MV-4-11 (cell line): ENCODE measurements at places on chromosomes 5 and 9.

GRCh38 chr9:27618066-27618465 is 44.8 kb upstream of the C9orf72 start:
- no peak for DNase-seq

GRCh38 chr9:131672451-131672850 is 67.4 kb downstream of the RAPGEF1 start:
- DNase-seq: no peak

GRCh38 chr5:124748687-124749594 is 2.5 kb upstream of the ZNF608 start:
- peak; percentile 51 for DNase-seq

GRCh38 chr9:108039493-108039892 is 549.9 kb upstream of the KLF4 start:
- no peak for DNase-seq

DNA sequence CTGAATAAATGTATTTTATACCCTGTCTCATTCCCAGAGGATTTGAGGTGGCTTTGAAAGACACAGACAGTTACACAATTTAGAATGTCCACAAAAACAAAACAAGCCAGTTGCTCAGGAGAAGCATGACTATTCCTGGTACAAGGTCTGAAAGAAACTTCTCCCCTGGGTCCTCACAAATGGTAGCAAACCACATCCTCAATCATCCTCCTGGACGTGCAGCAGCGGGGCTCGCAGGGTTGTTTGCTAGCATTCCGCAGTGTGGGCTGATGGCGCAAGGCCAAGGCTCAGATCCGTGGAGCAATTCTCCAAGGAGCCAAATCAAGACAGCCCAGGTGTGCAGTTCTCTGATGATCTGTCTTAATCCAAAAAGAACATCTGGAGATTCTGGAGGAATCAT is 210.3 kb downstream of the ACTL7B start:
- peak; percentile 87 for DNase-seq

DNA sequence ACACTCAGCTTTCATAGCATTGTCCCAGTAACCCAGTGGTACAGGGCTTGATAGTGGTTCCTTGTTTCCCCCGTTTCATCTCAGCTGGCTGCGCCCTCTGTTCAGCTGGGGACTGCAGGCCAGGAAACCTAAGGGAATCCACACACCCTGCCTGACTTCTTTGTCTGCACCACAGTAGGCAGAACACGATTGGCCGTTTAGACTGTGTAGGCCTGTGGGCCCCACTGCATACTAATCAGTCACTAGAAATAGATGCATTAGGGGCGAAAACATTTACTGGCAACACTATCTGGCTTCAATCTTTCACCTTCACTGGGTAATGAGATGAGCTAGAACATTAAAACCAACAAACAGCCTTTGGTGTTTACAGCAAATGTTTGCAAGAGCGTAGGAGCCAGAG is 512.7 kb upstream of the BRINP1 start:
- DNase-seq: no peak
